ENCODE measurements at places on chromosomes 13 and 19.

DNA sequence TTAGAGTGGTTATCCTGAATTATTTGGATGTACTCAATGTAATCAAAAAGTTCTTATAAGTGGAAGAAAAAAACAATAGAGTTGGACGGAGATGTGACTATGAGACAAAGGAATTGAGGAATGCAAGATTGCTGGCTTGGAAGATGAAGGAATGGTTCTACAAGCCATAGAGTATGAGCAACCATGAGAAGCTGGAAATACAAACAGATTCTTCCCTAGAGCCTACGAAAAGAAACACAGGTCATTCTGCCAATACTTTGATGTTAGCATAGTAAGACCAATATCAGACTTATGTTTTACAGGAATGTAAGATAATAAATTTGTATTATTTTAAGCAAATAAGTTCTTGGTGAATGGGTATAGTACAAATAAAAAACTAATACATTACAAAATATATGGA, 249.2 kb downstream of the DIAPH3 start:
- DNase-seq = no peak

DNA sequence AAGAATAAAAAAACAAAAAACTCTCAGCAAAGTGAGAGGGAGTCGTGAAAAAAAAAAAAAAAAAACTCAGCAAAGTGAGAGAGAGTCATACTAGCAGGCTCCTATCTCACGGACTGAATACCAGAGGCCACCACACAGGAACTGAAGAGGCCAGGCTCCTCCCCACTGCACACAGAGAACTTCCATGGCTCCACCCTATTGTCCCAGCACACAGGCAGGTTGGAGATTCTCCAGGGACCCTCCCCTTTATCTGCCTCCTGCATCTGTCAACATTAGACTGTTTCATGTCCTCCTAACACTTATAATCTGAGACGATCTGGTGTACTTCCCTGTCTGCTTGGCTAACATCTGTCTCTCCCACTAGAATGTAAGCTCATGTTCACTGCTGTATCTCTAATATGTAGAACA, 37.0 kb upstream of the FARP1 start:
- DNase-seq = peak; percentile 11

DNA sequence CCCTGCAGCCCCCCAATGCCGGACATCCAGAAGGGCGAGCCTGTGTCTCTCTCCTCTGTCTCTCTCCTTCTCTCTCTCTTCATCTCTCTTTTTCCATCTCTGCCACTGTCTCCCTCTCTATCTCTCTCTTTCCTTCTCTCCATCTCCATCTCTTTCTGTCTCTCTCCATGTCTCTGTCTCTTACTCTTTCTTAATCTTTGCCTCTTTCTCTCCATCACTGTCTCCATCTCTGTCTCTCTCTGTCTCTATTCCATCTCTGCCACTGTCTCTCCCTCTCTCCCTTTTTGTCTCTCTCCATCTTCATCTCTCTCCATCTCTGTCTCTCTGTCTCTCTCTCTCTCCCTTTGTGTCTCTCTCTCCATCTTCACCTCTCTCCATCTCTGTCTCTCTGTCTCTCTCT, 25.7 kb upstream of the TCF3 start:
- DNase-seq = no peak

DNA sequence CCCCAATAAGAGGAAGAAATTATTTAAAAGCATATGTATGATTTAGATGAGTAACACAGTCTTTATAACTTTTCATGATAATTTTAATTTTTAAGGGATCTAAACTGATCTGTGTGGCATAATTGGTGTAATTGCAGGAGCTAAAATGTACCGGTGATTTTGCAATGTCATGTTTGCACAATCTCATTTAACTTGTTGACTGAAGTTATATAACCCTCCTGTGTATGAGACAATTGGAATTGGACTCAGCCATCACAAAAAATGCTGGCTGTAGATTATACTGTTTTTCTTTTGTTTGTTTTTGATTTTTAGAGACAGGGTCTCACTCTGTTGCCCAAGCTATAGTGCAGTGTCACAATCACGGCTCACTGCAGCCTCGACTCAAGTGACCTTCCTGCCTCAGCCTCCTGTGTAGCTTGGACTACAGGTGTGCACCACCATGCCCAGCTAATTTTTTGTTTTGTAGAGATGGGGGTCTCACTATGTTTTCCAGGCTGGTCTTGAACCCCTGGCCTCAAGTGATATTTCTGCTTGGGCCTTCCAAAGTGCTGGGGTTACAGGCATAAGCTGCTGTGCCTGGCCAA, 26.1 kb downstream of the FGF9 start:
- DNase-seq = no peak

DNA sequence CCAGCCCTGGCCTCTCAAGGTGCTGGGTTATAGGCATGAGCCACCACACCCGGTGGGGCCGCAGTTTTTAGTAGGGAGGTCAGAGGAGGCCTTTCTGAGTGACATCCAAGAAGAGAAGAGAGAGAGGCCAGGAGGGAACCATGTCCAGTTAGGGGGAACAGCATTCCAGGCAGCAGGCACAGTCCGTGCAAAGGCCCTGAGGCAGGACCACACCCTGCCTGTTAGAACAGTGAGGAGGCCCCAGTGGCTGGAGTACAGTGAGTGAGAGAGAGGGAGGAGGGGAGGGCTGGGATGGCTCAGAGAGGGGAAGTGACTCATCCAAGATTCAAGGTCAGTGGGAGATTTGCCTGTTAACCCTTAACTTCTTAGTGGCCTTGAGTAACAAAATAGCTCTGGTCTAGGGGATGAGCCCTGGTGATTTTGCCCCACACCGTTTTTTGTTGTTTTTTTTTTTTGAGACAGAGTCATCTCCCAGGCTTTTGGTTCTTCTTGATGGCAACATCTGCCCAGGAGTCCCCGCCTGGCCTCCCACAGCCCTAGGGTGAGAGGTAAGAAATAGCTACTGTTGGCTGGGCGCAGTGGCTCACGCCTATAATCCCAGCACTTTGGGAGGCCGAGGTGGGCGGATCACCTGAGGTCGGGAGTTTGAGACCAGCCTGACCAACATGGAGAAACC, 2.7 kb upstream of the PLIN3 start:
- peak; percentile 79 for DNase-seq

DNA sequence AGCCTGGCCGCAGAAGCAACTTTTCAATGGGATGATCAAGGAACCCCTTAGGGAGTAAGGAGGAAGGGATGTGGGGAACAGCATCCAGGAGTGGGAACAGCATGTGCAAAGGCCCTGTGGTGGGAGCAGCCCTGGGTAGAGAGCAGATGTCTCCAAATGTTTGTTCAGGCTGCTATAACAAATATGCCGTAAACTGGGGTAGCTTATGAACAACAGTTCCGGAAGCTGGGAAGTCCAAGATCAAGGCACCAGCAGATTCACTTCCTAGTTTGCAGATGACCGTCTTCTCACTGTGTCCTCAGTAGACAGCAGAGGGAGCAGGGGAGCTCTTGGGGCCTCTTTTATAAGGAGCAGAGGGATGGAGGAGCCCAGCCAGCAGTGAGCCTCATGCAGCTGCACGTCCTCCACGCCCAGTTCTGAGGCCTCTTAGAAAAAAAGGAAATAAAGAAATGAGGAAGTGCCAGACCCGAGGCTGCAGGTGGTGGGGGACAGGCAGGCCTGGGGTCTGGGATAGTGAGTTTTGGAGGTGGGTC, 4.2 kb upstream of the LRRC25 start:
- DNase-seq = peak; percentile 77

GRCh38 chr19:44051650-44052402, at the start of gene ZNF223:
Gene ZNF223, plus strand, starts transcription at chr19:44052036. Its CDS starts 3,141 bp downstream, at chr19:44055177.
- peak; percentile 97 for DNase-seq

- DNase-seq = no peak
Observed at GRCh38 chr13:40388617-40389016, 277.8 kb downstream of the FOXO1 start.

All from PC-9 (cell line).